ENCODE measurements at places on chromosomes 16 and 17.

GRCh38 chr17:48569240-48569582, 8.9 kb downstream of the HOXB4 start:
- no peak for DNase-seq

DNA sequence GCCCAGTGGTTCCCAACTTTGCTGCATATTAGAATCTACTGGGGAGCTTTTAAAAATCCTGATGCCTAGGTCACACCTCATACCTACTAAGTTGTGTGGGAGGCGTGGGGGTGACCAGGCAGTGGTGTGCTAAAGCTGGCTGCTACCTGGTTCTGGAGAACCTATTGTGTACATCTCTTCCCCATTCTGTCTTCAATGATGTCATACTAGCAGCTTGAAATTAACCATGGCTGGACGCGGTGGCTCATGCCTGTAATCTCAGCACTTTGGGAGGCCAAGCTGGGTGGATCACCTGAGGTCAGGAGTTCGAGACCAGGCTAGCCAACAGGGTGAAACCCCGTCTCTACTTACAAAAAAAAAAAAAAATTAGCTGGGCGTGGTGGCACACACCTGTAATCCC, 11.3 kb upstream of the NLK start:
- no peak for DNase-seq

GRCh38 chr17:14688134-14688533, 387.3 kb downstream of the HS3ST3B1 start:
- DNase-seq: no peak

GRCh38 chr16:57695680-57696069, 1.1 kb downstream of the DRC7 start:
- no peak for DNase-seq

- no peak for DNase-seq
Observed at GRCh38 chr16:81625544-81626153, 153.4 kb upstream of the PLCG2 start.

GRCh38 chr16:9102943-9103342, 11.5 kb downstream of the HAPSTR1 start:
- no peak for DNase-seq

GRCh38 chr17:27542841-27543463, 86.7 kb downstream of the KSR1 start:
- DNase-seq: no peak

GRCh38 chr17:62178579-62178978, 113.5 kb upstream of the MED13 start:
- no peak for DNase-seq

GRCh38 chr16:10981697-10982216, 37.4 kb downstream of the CLEC16A start:
- DNase-seq: no peak

DNA sequence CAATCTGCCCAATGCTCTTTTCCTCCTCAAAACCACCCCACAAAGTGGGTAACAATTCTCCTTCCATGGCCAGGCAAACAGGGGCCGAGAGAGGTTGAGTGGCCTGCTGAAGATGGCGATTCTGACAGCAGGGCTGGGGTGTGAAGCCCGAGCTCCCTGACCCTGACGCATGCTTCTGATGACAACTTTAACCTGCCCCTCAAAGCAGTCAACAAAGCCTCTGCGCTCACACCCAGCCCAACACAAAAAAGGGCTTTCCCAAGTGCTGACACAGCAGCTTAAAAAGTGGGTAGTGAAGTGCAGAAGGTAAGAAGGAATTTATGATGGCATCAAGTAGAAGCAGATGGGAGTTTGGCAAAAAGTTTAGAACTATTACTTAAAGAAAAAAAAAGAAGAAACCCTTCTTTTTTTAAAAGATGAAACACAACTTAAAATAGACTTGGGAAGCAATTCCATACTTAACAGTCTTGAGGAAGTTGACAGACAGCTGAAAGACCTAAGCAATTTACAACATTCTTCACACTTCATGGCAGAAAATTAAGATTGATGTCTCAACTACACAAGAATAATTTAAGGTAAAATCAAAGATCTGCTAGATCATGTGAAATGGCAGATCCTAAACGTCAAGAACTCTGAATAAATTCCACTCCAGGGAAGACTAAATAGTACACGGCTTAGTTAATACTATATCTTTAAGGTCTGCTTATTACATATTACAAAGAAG, 133.9 kb downstream of the PARN start:
- no peak for DNase-seq

DNA sequence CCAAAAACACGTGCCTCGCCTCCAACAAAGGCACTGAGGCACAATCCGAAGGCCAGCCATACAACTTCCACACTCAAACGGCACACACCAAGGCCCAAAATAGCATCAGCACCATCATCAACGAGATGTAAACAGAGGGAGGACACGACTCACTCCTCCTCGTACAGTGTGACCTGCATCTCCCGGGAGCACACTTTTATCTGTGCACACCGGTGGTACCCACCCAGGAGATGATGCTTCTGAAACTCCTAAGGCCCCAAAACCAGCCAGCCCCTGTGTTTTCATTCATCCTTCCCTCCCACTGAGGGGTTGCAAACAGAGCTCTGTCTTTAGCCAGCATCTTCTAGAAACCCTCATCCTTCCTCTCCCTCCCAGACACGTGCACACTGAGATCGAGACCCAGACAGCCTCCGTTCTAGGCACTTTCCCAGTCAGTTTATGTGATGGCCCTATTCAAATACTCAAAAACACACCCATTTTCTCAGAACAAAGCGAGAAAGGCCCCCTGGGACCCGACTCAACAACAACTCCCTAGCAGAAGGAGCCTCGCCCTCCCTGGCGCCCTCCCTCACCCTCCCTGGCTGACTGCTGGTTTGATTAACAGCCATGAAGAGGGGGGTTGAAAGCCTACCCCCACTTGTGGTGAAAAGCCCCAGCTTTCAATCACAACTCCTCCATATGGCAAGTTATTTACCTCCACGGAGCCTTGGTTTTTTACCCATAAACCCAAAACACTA, 76.3 kb downstream of the GAS7 start:
- no peak for DNase-seq

GRCh38 chr17:45315648-45316433, 979 bp downstream of the MAP3K14 start:
- DNase-seq: no peak

GRCh38 chr17:70144260-70144846, 25.0 kb upstream of the KCNJ2 start:
- no peak for DNase-seq

DNA sequence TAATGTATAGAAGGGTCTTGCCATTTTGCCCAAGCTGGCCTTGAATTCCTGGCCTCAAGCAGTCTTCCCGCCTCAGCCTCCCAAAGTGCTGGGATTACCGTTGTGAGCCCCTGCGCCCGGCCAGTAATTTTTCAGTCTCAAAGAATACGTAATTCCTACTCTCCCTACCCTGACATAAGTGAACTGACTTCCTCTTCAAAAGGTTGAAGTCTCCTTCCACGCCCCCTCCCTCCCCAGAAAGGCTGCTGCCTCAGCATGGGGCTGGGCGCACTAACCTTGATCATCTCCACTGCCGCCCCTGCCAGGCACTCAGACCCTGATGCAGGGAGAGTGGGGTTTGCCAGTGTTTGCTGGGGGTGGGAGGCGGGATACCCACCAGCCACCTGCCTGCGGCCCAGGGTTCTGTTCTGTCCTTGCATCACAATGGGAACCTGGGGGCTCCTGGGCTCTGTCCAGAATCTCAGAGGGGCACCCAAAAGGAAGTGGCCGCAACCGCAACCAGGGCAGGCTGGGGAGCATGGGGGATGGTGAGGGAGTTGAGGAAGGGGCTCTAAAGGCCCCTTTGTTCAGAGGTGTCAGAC, 27.5 kb downstream of the KIFC3 start:
- DNase-seq: no peak

GRCh38 chr17:44119062-44119461, 4.4 kb downstream of the HDAC5 start:
- no peak for DNase-seq

GRCh38 chr17:42670789-42671657, 5.8 kb downstream of the PLEKHH3 start:
- DNase-seq: no peak

DNA sequence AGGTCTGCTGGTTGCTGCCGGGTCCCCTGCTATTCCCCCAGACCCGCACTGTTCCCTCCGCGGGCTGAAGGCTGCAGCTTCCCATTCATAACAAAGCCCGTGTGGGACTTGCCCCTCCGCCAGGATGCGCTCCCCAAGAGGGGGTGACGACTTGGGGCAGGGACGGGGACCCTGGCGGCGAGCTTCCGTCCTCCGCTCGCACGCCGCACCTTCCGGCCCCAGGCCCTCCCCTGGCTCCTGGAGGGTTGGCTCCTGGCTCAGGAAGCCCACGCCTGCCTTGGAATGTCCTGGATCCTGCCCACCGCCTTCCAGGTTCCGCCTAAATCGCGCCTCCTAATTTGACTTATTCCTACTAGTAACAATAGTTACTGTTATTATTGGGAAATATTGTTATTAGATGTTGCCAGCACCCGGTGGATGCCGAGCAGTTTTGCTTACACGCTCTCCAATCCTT, 1.1 kb upstream of the TFAP4 start:
- DNase-seq: no peak

DNA sequence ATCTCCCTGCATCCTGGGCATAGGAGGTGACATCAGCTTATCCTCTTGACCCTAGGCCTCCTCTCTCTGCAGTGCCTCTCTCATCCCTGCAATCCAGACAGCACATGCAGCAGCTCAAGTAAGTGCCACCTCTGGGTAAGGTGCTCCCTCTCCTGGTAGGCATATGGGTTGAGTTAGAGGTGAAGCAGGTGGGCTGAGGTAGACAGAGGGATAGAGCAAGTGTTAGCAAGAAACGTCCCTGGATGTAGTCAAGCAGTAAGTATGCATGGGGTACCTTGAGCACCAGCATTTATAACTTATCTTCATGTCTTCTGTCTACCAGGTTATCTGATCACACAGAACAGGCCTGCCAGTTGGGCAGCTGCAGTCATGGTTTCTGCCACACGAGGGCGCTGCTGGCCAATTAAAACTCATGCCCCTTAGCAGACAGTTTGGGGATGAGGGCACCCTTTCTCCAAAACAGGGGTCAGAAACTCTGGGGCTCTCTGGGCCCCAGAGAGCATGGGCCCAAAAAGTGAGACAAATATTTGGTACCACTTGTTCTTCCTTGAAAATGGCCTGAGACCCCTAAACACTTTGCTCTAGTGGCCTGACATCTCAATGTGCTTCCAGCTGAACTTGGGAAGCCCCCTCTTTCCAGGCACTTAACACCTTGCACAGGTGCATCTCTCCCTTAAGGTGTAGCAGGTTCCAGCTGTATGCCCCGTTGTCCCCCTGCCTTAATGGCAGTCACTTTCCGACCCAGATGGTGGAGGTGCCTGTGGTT, 59.8 kb downstream of the NEUROD2 start:
- DNase-seq: peak; percentile 3

GRCh38 chr17:15882058-15882720, 62.7 kb upstream of the ADORA2B start:
- no peak for DNase-seq

- peak; percentile 94 for DNase-seq
Observed at GRCh38 chr17:4560421-4560820, at the start of gene GGT6. TSS of gene GGT6 (minus strand) at chr17:4560577. CDS start at chr17:4560521, 56 bp downstream.

DNA sequence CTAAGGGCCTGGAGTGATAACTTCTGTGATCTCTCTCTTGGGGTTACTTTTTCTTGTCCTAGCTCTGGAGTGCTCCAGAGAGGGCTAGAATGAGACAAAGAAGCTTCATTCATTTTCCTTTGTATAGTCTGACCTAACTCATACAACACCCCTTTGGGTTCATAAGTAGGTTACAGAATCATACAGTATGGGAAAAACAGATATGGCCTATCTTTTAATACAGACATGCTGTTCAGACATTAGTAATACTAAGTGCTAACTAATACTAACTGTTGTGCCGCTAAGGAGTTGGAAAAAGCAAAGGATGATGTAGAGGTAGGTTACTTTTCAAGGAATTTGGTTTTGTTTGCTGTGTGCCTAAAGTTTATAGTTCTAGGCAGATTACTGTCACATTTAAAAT, 84.7 kb downstream of the NLK start:
- DNase-seq: no peak

DNA sequence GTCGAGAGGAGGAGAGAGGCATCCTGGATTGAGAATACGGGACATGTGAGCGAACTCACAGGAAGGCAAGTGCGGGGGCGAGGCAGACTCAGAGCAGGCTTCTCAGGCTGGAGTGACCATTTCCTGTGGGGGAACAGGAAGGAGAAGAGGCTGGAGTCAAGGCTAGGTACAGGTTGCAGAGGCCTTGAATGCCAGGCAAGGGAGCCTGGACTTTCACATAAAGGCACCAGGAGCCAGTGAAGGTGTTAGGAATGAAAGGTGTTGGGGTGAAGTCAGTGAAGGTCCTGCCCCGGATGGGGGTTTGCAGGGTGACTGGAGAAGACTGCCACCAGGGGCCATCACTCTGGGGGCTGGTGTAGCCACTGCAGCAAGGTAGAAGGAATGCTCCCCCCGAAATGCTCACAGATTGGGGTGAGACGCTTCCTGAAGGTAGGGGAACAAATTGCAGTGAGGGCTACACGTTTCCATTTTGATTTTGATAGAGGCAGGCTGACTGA, 5.3 kb upstream of the GPRC5C start:
- DNase-seq: no peak

- no peak for DNase-seq
Observed at GRCh38 chr17:27690882-27691281, 59.9 kb downstream of the LGALS9 start.

- DNase-seq: no peak
Observed at GRCh38 chr17:59439741-59440211, 108.3 kb downstream of the YPEL2 start.

DNA sequence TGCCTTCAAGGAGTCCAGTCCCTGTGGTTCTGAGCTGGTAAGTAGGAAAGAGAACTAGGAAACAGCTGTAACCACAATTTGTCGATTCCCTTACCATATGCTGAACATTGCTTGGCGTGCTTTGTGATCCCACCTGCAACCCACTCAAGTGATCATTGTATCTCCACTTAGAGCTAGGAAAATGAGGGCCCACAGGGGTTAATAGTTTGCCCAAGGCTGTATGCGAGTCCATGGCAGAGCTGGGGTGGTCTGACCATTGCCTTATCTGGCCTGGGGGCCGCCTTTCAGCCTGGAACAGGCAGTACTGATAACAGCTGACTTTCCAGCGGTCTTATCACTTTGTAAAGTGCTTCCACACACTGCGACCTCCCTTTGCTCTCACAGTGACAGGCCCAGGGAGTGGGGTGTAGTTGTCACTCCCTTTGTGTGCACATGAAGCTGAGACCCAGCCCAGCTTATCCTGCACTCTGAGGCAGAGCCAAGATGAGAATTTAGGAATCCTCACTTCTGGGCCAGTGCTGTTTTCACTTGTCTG, 9.8 kb downstream of the MYL4 start:
- DNase-seq: no peak

DNA sequence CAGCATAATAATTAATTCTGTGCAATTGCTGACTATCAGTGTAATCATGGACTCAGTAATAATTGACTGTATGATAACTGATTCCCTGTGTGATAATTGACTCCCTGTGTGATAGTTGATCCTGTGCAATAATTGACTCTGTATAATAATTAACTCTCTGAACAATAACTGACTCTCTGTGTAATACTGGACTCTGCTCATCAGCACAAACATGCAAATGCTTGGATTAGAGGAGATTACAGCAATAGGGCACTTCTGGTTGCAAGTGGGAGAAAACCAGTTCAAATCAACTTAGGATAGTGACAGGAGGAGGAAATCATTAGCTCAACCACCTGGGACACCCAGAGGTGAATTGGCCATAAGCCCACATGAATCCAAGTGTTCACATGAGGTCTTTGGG, 582.1 kb downstream of the RBFOX1 start:
- DNase-seq: no peak

GRCh38 chr16:83955218-83956130, 2.4 kb downstream of the OSGIN1 start:
- DNase-seq: no peak
